Caki2 (cell line): ENCODE measurements at places on chromosomes 16 and 17. TPM values are rescaled to one million over a fixed set of nuclear protein-coding genes. Genes with fewer than 3 reads are reported as not detected.

The IL34 gene
- 0.34 TPM in 1 of 2 replicates, not detected in the other for total RNA-seq

The PNPO gene
- total RNA-seq: 77.0 and 96.8 TPM in 2 replicates

DNA sequence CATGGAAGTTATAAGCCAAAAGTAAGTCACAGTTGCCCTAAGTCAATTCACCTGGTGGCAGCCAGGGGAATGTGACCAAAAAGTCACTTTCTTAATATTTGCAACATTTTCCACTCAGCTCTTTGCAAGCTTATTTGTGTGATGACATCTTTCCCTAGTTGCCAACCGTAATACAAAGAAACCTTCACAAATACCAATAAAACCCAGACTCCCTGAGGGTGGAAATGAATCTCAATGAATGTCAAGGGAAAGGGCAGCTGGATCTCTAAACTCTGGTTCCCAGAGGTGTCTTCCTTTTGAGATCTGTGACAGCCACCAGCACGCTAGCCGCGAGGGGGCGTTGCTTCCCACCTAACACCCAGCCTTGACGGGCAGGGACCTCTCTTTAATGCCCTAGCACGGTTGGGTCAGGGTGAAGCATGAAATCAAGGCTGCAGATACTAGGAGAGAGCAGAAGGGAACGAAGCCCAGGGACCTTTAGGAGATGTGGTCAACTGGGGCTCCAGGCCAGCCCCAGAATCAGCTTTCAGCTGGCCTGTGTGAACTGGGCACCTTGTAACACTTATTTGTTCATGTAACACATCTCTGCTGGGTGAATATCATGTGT lies 82.2 kb downstream of the CMC2 start:
- peak; percentile 32 for DNase-seq

DNA sequence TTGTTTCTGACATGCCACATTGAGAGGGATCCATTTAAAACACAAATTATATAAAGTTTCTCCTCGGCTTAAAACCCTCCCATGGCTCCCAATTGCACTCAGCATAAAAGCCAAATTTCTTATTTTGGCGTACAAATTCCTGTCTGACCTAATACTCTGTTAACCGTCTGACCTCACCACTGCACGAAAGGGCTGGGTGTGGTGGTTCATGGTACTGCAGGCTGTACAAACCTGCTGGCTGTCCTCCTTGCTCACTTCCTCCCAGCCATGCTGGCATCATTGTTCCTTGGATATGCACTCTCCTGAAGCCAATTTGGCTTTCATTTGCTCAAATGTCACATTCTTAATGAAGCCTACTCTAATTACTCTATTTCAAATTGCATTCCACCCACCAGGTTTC lies 301.6 kb upstream of the C16orf82 start:
- DNase-seq: no peak

- DNase-seq: no peak
These were observed 2.8 kb upstream of the SLFN11 start for GRCh38 chr17:35376245-35376644.

GRCh38 chr17:58756246-58757161 lies 850 bp downstream of the PPM1E start:
- DNase-seq: peak; percentile 3

- no peak for DNase-seq
These were observed 10.3 kb downstream of the GSG1L2 start for GRCh38 chr17:9811537-9811936.

DNA sequence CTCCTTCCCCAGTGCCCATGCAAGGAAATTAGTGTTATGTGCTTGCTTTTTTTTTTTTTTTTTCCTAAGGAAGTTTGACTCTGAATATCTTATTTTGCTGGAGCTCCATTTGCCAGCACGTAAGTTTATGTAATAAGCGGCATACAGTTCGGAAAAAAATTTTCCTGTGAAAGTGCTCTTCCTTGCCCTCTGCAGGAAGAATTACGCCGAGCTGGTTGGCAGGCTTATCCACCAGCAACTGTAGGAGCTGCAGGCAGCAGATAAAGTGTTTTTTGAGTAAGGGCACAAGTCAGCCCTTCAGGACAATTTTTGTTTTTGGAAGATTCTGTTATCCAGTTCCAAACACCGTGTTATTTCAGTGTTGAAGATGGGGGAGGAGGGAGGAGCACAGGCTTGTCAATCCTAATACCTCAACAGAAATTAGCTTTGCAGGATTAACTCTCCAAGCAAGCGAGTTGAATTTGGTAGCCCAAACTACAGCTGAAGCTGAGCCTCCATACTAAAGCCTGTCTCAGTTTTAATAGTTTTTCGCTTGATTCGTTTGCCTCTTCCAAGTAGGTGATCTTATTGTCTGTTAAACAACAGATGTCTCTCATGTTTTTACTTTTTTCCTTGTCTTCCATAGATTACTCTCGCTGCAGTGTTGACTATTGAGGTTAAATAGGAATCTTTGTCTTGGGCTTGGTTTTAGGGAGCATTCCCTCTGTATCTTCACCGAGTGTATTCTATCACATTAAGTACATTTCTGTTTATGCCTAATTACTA lies 1.1 kb downstream of the SPECC1 start:
- DNase-seq: peak; percentile 62

GRCh38 chr17:9291912-9292560 lies 270.7 kb downstream of the NTN1 start:
- peak; percentile 10 for DNase-seq
